Cortex of kidney (tissue), 1 donor: ENCODE measurements at places on chromosomes 2 and 18.

DNA sequence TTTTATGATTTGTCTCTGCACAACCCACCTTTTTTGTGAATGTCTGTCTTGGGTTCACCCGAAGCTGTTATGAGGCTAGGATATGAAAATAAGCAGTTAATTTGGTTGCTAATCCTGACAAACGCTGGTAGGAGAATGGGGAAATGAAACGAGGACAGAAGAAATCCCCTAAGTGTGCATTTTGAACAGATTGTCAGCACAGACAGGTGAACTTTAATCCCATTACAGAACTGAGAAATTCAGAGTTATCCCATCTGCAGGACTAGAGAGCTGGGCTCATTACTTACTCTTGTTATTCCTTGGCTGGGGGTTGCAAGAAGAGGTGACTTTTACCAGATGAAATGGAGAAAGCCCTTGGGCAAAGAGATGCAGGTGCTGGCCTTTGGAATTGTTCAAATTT, 123.3 kb upstream of the NYAP2 start:
- no peak for DNase-seq

DNA sequence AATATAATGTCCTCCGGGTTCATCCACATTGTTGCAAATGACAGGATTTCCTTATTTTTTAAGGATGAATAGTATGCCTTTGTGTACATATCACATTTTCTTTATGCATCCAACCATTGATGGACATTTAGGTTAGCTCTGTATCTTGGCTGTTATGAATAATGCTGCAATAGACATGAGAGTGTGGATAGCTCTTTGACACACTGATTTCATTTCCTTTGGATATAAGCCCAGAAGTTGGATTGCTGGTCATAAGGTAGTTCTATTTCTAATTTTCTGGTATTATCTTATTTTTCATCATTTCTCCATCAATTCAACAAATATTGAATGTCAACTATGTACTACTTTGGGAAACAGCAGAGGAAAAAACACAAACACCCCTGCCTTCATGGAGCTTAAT, 423.3 kb downstream of the MTX2 start:
- DNase-seq: no peak

GRCh38 chr2:106833256-106833655, 52.7 kb downstream of the ST6GAL2 start:
- DNase-seq: no peak

- no peak for DNase-seq
Observed at GRCh38 chr2:118850168-118850900, 2.9 kb upstream of the EN1 start.

- no peak for DNase-seq
Observed at GRCh38 chr2:41283079-41283775, 764.6 kb upstream of the PKDCC start.

GRCh38 chr18:48238636-48239035, 170.5 kb downstream of the ZBTB7C start:
- no peak for DNase-seq

- no peak for DNase-seq
Observed at GRCh38 chr18:38796762-38797161, 1231.2 kb upstream of the CELF4 start.

GRCh38 chr18:32289483-32290075, 99.7 kb downstream of the MEP1B start:
- no peak for DNase-seq
